ENCODE measurements at places on chromosomes 4 and X.

DNA sequence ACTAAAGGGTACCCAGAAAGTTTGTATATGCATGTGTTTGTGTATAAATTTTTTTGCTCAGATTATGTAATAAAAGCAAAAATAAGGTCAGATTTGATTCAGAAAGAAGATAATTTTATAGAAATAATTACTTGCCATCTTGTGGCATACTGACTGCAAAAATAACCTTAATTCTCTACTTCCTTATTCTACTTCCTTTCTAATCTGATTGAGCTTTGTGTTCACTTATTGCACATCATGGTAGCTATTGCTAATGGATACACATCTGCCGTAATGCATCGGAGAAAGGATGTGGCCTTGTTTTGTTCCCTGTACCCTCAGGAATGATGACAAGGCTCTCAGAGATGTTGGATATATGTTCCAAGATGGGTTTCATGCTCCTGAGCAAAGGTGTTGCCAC lies 10.5 kb upstream of the GNPDA2 start:
- DNase-seq, result no peak

- no peak for DNase-seq
Measured at GRCh38 chr4:86155766-86156165, 204.1 kb downstream of the MAPK10 start.

DNA sequence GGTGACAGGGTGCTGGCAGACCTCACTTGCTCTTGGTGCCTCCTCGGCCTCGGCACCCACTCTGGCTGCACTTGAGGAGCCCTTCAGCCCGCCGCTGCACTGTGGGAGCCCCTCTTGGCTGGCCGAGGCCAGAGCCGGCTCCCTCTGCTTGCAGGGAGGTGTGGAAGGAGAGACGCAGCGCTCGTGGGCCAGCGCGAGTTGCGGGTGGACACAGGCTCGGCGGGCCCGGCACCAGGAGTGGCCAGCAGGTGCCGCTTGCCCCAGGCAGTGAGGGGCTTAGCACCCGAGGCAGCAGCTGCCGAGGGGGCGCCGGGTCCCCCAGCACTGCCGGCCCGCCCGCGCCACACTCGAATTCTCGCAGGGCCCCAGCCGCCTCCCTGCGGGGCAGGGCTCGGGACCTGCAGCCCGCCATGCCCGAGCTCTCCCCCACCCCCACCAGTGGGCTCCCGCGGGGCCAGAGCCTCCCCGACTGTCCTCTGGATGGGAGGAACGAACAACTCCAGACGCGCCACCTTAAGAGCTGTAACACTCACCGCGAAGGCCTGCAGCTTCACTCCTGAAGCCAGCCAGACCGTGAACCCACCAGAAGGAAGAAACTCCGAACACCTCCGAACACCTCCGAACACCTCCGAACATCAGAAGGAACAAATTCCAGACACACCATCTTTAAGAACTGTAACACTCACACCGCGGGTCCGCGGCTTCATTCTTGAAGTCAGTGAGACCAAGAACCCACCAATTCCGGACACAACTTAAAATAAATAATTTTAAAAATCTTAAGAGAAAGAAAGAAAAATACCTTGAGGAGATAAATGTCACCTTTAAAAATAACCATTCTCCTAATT lies 311.1 kb upstream of the SLC7A11 start:
- no peak for DNase-seq

GRCh38 chr4:26083987-26084386 lies 170.0 kb downstream of the SMIM20 start:
- no peak for DNase-seq

DNA sequence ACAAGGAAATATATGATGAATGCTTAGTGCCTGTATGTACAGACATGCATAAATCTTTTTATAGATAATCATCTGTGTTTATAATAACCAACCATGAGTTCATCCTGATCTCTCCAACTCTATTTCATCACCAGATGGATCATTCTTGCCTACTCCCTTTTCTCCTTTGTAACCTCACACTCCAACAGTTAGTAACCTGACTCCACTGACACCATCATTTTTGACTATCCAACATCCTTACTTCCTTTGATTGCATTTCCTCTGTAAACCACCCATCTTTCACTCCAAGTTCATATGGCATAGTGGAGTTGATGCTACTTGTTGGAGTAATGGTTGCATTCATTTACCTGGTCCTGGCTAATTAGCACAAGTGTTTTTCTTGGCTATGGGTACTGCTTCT lies 170.6 kb downstream of the ZNF330 start:
- no peak for DNase-seq

DNA sequence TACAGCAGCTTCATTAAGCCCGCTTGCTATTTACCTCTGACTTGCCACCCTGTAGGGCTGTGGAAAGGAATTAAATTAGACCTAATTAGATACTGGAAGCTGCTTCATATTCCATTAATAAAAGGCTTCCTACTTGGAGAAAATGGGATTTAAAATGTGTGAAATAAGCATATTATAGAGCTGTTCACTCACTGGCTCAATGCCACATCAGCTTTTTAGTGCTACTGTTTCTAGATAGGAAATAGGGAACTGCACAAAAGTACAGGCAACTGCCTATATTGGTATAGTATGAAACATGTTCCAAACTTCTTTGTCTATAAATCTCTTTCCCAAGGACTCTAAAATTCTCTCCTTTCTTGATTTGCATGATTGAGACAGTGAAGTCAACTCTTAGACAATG lies 407.9 kb upstream of the AADAT start:
- no peak for DNase-seq

- no peak for DNase-seq
Measured at GRCh38 chrX:128581615-128582014, 529.4 kb upstream of the ACTRT1 start.

DNA sequence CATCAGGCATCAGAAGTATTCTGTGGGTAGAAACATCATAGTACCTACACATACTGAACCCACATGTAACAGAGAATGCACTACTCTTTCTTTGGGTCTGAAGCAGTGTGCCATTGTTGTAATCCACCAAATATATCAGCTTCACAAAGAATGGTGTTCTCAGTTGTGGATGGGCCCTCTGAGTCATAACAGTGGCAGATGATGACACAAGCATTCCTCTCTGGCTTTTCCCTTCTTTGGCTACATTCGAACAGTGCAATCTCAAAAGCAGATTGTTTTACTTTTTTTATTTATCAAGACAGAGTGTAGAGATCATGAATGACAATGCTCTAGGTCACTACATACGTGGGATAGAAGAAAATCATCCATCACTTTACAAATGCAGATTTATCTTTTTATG lies 247.2 kb upstream of the EPHA5 start:
- no peak for DNase-seq
